ENCODE measurements at places on chromosomes 12 and 14.

DNA sequence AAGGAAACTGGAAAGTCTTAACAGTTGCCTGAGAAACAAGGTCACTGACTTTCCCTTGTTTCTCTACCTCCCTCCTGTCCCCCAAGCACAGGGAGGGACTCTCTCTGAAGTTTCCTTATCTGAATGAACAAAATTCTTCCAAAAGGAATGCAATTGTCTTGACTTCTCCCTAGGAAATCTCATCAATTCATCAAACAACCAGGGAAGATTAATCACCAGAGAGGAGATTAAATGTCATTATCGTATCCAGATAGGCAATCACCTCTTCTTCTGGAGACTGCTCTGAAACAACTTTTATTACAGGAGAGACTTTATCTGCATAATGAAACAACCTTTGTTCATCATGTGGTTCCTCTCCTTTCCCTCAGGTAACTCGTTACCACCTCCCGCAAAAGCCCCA is 431.4 kb downstream of the SLC16A7 start:
- DNase-seq = no peak

DNA sequence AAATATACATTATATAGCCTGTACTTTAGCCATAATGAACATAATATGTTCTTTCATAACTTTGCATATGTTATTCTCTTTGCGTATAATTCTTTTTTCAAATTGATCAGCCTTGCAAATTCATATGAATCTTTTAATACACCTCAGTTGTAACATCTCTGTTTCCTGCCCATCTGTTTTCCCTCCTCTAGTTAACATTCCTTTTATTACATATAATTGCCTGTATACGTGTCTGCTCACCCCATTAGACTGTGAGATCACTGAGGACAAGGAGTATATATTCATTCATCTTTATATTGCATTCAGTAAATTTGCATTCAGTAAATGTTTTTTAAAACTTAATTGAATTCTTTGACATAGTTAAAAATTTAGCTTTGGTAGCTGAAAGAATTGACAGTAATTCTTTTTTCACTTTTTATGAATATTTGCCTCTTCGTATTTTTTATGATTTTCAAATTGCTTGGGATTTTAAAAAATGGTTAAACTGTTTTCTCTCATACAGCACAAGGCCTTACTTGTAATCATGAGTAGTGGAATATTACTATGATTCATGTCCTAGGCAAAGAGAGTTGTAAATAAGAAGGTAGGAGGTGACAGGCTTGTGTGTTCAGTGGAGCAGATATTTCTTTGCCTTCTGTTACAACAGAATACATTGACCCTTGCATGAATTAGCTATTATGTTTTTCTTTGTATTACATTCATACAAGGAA is 32.8 kb upstream of the KLHL42 start:
- DNase-seq = no peak

DNA sequence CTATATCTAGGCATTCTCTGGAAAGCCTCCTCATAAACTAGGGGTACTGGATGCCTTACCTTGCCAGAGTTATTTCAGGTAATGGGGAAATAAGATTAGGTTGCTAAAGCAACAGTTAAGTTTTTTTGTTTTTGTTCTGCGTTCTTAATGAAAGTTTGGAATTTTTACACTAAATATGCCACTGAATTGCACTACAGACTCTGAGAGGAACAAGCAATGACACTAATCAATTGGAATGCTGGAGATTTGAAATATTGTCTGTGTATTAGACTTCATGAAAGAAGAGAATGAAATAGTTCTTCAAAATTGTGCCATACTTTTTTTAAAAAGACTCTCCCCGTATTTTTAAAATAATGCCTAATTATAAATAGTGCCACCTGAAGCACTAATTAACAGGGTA is 287.8 kb downstream of the NAV3 start:
- no peak for DNase-seq

DNA sequence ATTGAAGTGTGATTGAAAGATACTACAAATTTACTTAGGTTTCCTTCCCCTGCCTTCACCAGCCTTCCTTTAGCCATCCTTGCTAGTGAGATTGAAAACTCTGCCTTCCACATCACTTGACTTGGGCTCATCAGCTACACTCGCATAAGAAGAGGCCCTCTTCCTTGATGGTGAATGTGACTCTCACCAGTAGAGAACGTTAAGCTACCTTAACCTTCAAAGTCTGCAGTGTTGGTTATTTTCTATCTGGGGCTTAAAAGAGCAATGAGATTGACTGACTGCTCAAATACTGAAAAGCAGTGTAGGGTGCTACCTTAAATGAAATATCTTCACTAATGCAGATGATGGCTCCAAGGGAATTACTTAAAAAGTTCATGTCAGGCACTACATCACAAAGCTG is 271.8 kb downstream of the EGLN3 start:
- no peak for DNase-seq

- no peak for DNase-seq
Observed at GRCh38 chr12:128467882-128468281, 200.9 kb downstream of the TMEM132C start.

- no peak for DNase-seq
Observed at GRCh38 chr12:92690601-92691000, 12.2 kb upstream of the PLEKHG7 start.

GRCh38 chr14:103207388-103208072 is 84.3 kb downstream of the TNFAIP2 start:
- no peak for DNase-seq

GRCh38 chr12:118645219-118645618 is 268.9 kb downstream of the SUDS3 start:
- no peak for DNase-seq

DNA sequence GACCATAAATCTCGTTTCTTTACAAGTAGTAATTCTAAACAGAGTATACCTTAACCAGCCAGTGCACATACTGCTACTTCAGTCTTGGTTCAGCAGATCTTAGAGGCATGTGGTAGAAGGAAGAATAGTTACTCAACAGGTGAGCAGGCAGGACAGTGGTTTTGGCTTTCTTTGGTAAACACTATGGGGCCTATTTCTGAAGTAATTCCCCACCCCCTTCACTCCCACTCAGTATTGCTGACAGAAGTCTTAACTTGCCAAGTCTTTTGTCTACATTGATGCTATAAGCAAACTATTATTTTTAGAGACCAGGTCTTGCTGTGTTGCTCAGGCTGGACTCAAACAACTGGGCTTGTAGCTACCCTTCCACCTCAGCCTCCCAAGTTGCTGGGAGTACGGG is 68.5 kb downstream of the FBXO34 start:
- no peak for DNase-seq

DNA sequence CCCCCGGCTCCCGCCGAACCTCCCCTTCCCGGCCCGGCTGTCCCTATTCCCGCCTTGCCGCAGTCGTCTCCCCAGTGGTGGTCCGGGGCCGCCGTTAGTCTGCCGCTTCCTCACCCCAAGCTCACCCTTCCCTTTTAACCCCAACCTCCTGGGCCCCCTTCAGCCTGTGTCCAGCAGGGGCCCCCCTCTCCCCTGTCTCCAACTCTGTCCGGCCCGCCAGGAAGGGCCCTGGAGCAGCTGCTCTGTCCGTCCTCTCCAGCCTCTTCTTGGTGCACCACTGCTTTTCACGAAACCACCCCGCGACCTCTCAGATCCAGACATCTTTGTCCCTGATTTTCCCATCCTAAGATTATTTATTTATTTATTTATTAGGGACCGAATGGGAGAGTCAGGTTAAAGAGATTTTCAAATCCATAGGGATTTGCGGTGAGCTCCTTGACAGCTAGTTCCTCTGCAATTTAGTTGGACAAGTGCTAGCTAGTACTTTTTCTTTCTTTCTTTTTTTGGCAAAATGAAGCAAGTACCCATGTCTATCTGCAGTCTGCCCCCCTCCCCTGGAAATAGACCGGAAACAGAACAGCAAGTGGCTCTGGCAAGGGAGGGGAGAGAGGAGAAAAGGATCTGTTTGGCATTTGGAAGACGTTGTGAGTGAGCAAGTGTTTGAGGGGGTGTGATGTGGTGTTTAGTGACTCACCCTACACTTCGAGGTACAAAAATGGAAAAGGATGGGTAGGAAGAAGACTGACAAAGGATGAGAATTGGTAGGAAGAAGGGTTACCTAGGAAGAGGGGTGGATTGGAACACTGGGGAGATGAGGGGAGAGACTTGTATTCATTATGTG is 632 bp downstream of the UBR7 start:
- no peak for DNase-seq

DNA sequence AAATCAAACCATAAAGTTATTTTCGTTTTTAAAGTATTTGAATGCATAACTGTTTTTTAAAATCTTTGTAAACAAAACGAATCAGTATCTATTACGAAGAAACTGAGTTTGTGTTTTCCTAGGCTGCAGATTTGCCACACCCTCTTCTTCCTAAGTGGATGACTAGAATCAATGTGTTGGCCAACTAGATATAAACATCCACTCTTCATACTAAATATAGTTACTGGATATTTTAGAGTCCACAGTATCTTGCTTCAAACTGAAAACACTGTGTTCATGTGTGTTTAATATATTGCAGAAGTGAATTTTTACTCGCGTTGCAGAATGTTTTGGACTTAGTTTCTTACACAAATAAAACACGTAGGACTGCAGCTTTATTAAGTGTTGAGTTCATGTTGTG is 63.2 kb downstream of the KLHL28 start:
- no peak for DNase-seq
